ENCODE measurements at places on chromosomes 1 and 21.

DNA sequence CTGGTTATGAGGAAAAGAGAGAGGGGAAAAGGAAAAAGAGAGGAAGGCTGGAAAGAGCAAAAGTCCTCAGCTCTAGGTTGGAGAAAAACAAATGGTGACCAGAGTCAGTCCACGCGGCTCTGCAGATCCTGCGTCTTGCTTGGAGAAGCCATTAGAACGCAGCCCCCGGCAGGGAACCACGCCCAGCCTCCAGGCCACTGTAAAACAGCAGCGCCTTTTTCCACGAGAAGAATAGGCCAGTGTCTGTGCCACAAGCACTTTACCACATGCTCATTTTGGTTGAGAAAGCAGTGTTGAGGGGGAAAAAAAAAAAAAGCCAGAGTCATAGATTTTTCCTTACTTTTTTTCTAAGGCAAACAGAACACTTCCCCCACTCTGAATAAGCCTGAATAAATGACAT, 846.9 kb upstream of the ADAMTS5 start:
- H3K36me3 ChIP-seq: no peaks in the 10 kb centered on the region
- no peak overlapping the region for H3K4me3 ChIP-seq
- H3K27me3 ChIP-seq: no peaks in the 10 kb centered on the region
- no peak for DNase-seq
- peaks cover 3% of the 10 kb centered on the region for H3K4me1 ChIP-seq

GRCh38 chr1:2091611-2092604, 41.7 kb downstream of the PRKCZ start:
- no peak overlapping the region for H3K4me3 ChIP-seq
- DNase-seq: no peak
- no peaks in the 10 kb centered on the region for H3K4me1 ChIP-seq
- peaks cover 11% of the 10 kb centered on the region for H3K36me3 ChIP-seq

GRCh38 chr1:147558045-147558444, 16.7 kb downstream of the BCL9 start:
- no peak overlapping the region for H3K27ac ChIP-seq

- DNase-seq: no peak
- H3K4me3 ChIP-seq: no peak overlapping the region
- peaks cover 27% of the 10 kb centered on the region for H3K4me1 ChIP-seq
- H3K36me3 ChIP-seq: no peaks in the 10 kb centered on the region
- H3K27me3 ChIP-seq: no peaks in the 10 kb centered on the region
Measured at GRCh38 chr1:108050911-108051629, 86.1 kb upstream of the VAV3 start.

GRCh38 chr21:45845770-45846090, 135.8 kb upstream of the COL6A1 start:
- no peaks in the 10 kb centered on the region for H3K4me1 ChIP-seq
- no peak overlapping the region for H3K27ac ChIP-seq
- H3K4me3 ChIP-seq: no peak overlapping the region

DNA sequence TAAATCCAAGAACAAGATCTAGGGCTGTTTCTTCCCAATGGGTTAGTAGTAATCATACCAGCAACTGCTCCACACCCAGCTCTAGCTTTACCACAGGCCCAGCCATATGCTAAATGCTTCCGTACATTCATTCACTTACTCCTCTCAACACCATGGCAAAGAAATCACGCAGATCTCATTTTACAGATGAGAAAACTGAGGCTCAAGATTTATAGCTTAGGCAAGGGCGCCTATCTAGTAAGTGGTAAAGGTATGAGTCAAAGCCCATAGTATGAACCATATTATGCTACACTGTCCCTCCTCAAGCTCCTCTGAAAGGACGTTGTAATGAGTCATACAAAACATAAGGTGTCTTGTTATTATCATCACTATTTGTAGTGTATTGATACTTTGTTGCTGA, 82.2 kb downstream of the NIBAN1 start:
- no peaks in the 10 kb centered on the region for H3K27me3 ChIP-seq
- H3K4me3 ChIP-seq: no peak overlapping the region
- DNase-seq: peak; percentile 37
- H3K36me3 ChIP-seq: no peaks in the 10 kb centered on the region

DNA sequence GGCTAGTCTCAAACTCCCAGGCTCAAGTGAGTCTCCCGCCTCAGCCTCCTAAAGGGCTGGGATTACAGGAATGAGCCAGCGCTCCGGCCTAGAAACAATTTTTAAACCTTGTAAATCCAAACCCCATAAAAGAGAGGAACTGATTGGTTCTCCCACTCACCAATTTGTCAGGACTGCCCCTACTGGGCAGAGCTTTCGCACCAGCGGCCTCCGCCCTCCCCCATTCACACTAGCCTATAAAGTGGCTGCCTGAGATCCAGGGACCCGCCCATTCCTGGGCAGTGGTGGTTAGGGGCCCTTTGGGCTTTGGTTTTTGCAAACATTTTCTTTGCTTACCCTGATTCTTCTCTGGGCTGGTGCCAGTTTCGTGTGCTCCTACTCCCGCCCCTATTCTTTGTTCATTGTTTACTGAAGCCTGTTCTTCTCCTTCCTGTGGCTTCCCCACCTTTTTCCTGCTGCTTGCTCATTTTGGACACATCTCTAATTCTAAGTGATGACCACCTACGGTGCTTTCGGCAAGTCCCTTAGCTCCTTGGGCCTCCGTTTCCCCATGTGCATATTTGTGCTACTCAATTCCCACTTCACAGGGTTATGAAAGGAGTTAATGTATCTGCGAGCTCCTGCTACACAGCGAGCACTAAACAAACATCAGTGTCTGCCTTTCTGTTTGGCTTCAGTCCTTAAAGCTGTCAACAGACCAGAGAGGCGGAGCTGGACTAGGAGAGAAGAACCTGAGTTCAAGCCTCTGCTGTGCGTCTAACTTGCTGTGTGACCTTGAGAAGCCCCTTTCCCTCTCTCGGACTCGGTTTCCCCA, 39.8 kb upstream of the CLIC4 start:
- no peaks in the 10 kb centered on the region for H3K36me3 ChIP-seq
- DNase-seq: peak; percentile 98
- H3K27ac ChIP-seq: peak overlapping the region; percentile 72
- peaks cover 31% of the 10 kb centered on the region for H3K4me1 ChIP-seq

DNA sequence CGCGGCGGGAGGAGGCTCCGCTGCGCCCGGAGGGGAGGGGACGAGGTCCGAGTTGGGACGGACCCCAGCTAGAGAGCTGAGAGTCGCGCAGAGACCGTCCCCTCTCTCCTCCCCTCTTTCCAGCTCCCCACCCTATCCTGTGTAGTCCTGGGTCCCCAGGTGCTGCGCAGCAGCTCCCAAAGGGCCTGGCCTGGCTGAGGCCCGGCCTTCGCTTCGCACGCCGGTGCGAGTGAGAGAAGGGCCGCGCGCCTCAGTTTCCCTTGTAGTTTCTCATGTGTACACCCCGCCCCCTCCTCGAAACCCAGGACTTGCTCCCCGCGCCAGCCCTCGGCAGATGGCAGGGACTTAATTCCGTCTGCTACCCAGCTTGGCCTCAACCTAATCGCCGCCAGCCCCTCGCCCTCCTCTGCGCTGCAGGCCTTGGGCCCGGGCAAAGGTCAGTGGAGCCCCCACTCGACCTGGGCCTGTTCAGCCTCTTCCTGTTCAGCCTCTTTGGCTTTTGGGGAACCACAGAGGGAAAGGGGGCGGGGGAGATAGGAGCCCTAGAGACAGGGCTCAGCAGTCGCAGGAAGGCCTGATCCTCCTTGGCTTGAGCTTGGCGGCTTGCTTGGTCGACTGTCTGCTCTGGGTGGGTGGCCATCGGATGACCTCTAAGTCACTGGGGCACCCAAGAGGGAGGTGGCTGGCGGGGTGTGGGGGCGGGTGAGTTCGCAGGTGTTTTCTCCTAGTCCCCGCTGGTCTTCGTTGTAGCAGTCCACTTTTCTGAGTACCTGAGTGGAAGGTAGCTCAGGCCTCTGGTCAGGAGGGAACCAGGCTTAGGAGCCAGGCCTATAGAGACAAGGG, 1.0 kb downstream of the ZNF687 start:
- H3K4me1 ChIP-seq: peaks cover 16% of the 10 kb centered on the region
- DNase-seq: peak; percentile 23
- H3K36me3 ChIP-seq: peaks cover 18% of the 10 kb centered on the region
- peak overlapping the region; percentile 72 for H3K4me3 ChIP-seq
- peak overlapping the region; percentile 63 for H3K27ac ChIP-seq

DNA sequence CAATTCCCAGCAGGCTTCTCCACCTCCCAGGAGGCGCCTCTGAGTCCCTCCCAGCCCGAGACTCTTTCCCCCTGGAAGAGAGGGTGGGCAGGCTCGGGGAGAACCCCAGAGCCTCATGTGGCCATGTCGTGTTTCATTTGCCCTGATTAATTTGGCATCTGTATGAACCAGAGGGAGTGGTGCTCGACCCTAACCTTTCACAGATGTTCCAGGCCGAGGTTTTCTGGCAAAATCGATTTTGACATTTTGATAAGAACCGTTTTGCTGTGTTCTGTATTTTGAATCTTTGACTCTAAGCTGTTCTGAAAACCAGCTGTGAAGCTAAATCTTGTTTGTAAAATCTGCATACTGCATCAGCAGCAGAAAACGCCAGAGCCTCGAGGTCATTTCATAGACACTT, 367.4 kb downstream of the CAMTA1 start:
- no peaks in the 10 kb centered on the region for H3K4me1 ChIP-seq
- no peak for DNase-seq
- peaks cover 67% of the 10 kb centered on the region for H3K27me3 ChIP-seq
- H3K27ac ChIP-seq: no peak overlapping the region
- H3K4me3 ChIP-seq: no peak overlapping the region

DNA sequence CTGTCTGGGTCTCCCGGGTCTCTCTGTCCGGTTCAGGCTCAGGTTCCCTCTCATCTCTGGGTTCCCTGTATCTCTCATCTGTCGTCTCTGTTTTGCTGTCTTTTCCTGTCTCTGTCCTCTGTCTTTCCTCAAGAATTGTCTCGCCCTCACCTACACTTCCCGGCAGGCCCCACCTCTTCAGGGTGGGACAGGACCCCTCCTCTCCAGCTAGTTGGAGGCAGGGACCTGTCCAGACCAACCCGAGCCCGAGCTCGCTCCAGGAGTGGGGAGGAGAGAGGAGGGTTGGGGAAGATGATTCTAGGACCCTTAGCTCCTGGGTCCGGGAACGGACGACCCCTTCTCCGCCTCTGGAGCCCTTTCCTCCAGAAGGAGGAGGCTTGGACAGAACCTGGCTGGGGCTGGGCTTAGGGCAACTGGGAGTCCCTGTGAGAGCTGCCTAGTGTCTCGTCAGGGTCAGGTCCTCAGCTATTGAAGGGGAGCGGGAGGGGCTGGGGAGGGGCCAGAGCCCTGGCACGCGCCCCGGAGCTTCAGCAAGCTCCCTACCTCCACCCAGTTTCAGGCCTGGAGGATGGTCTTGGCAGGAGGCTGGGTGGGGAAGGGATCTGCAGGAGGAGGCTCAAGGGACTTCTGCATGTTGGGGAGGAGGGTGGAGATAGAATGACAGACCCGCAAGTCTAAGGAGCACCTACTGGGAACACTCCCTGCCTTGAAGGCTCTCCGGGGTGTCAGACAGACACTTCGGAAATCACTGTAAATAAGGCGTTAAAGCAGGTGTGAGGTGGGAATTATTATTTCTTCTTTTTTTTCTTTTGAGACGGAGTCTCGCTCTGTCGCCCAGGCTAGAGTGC, 26.3 kb upstream of the EPB41 start:
- H3K27me3 ChIP-seq: no peaks in the 10 kb centered on the region
- no peak for DNase-seq
- no peak overlapping the region for H3K27ac ChIP-seq
- no peaks in the 10 kb centered on the region for H3K36me3 ChIP-seq
- H3K4me1 ChIP-seq: peaks cover 12% of the 10 kb centered on the region
- H3K4me3 ChIP-seq: peak overlapping the region; percentile 93

GRCh38 chr1:110002695-110003094, 18.1 kb downstream of the AHCYL1 start:
- H3K27ac ChIP-seq: peak overlapping the region; percentile 80
- 0 out of 2 replicates have a peak overlapping the region, but pooled peaks have one; percentile 55 for H3K4me3 ChIP-seq
- H3K27me3 ChIP-seq: no peaks in the 10 kb centered on the region
- peaks cover 44% of the 10 kb centered on the region for H3K4me1 ChIP-seq

DNA sequence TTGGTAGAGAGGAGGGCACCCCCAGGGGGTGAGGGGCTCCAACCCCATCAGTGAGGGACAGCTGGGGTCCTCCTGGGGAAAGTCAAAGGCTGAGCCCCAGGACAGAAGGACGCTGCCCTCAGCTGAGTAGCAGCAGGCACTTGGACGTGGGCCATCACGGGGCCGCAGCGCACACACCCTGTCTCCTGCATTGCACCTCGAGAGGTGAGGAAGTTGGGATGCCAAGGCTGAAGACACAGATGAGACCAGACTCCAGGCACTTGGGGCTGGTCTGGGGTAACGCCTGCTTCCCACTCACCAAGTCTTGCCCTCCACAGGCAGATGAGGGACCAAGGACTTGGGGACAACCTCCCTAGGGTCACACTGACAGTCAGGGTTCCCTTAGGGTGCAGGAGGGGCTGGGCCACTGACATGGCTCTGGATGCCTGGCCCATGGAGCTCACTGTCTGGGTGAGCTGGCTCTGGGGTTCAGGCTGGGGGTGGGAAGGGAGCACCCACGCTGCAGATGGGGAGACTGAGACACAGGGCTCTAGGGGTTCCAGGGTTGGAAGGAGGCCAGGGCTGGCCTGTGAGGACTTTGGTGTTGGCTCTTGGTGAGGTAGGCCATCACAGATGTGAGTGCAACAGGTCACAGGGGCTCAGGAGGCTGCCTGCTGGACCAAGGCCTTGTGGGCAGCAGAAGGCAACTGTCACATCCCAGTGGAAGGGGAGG, 16.6 kb upstream of the ZNF678 start:
- no peaks in the 10 kb centered on the region for H3K36me3 ChIP-seq
- H3K4me3 ChIP-seq: no peak overlapping the region
- H3K27me3 ChIP-seq: no peaks in the 10 kb centered on the region

DNA sequence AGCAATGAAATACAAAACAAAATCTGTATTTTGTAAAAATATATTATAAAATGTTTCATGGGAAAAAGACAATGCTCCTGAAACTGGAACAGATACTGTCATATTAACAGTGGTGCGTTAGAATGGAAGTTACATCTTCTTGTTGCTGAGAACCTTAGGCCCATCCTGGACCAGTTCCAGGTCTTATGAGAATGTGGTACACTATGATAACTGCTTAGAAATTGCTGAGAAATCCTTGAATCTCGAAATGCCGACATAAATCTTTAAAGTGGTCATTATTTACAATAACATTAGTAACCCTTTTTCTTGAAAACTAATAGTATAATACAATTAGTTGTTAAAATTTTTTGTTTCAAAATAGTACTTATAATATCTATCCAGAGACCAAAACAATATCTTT, 747.9 kb upstream of the NCAM2 start:
- H3K4me1 ChIP-seq: no peaks in the 10 kb centered on the region
- H3K27ac ChIP-seq: no peak overlapping the region
- no peak overlapping the region for H3K4me3 ChIP-seq
- no peaks in the 10 kb centered on the region for H3K36me3 ChIP-seq
- no peak for DNase-seq
- no peaks in the 10 kb centered on the region for H3K27me3 ChIP-seq

DNA sequence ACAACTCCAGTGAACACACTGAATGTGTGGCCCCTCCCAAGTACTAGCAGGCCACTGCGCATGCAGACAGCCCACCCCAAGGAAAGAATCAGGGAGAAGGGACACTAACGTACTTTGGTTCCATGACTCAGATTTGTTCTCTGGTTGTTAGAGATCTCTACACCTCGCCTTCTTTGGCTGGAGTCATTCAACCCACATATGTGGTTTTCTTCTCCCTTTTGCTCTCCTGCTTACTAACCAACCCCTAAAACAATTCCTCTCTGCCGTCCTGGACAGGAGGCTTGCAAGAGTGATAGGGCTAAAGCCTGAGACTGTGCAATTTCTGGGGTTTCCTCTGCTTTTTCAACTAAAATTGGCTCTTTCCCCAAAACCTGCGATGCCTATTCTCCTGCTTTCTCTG, 5.7 kb upstream of the CD48 start:
- DNase-seq: no peak
- no peaks in the 10 kb centered on the region for H3K36me3 ChIP-seq
- no peaks in the 10 kb centered on the region for H3K4me1 ChIP-seq

GRCh38 chr1:112439592-112439991, 43.6 kb downstream of the CTTNBP2NL start:
- no peaks in the 10 kb centered on the region for H3K36me3 ChIP-seq
- no peak overlapping the region for H3K27ac ChIP-seq
- no peak for DNase-seq
- peaks cover 7% of the 10 kb centered on the region for H3K4me1 ChIP-seq
- H3K4me3 ChIP-seq: no peak overlapping the region

All from PC-3 (cell line).